ENCODE measurements at places on chromosomes 1 and 21. TPM values are rescaled to one million over a fixed set of nuclear protein-coding genes. Genes with fewer than 3 reads are reported as not detected.

KLHDC7A gene
- not detected for total RNA-seq

APCS gene
- total RNA-seq, result not detected

DNA sequence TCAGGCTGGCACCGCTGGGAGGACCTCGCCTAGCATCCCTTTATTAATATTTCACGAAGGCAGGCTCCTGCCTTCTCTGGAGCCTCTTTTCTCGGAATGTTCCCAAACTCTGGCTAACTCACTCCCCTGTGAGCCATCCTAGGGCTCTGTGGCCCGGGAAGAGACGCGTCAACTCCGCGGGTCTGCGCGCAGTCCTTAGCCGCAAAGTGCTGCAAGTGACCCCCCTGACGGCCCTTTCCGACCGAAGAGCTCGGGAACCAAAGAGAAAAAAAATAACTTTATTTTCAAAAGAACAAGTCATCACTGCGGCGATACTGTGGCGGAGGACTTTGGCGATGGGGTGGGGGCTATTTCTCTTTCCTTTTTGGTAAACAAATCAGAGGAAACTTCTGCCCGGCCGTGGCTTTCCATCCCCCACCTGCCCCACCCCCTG is 14.6 kb downstream of the NR5A2 start:
- no peak for DNase-seq

DNA sequence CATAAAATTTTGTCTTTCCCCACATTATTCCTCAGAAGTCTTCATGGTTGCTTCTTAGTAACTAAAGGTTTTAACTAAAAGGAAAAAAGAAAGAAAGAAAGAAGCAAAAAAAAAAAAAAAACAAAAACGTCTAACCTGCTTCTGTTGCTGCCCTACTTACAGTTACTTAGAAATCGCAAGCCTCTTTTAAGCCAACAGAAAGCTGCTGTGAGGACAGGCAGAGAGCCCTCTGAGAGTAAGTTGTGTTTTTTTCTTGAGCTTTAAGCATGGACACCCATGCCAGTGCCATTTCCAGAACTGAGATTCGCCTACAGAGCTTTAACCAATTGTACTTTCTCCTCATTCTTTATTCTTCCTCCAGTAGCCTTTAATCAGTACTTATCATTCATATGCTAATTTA is 25.6 kb upstream of the RGS1 start:
- DNase-seq, result no peak

DNA sequence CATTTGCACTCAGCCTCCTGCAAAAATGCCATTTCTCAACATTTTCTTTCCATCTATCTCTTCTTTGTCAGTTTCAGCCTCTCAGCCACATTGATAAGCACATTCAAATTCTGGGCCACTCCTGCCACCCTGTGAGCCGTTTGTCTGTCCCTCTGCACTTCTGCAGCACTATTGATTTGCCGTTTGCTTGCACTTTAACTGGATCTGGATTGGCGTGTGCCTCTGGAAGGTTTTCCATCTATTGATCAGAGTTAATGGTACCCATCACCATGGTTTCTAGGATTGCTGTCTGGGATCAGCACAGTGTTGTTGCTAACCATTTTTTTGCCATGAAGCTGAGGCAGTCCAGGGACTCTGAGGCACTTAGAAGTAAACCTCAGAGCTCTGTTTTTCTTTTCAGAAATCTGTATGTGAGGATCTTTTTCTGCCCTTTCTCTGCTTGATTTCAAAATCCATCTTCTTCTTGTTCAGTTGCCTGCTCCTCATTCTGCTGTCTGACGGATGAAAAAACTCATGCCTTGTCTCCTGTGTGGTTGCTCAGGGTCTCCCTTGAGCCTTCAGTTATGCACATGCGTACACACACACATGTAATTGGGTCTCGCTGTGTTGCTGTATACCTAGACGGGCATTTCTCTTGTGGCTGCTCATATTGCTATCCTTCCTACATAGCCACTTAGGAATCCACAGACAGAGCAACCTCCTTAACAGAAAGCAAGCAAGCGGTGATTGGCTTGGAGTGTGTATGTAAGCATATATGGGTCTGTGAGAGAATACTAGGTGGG is 67.9 kb downstream of the NOS1AP start:
- no peak for DNase-seq

Measured in Peyer's patch (tissue), 4 donors.